IPS-NIHi11 (cell line): ENCODE measurements at places on chromosomes 1 and 21.
A peak's percentile ranks its signal among the peaks of the same experiment; 100 is the strongest.

- DNase-seq, result peak; percentile 84
Observed at GRCh38 chr1:32817815-32818786, 648 bp downstream of the S100PBP start.

- no peak for DNase-seq
Observed at GRCh38 chr1:47592296-47593012, 154.6 kb downstream of the FOXD2 start.

- no peak for DNase-seq
Observed at GRCh38 chr1:196493881-196494280, 114.4 kb downstream of the KCNT2 start.

GRCh38 chr1:101540161-101540560, 303.3 kb downstream of the S1PR1 start:
- no peak for DNase-seq

DNA sequence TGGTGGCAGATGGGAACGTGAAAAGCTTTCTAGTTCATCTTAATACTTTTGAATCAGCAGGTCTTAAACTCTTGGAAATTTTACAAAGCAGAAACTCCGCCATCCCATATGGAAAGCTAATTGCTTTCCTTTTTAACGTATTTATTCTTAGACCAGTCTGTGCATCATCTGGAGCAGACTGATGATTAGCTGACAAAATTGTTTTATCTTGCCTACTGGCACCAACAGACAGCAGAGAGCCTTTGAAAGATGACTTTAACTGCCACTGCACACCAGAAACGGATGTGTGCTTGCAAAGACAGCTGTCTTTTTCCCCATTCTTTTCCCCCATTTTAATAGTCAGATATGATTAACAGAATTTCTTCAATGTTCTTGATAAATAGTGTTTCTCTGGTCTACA, 97.0 kb downstream of the PLD5 start:
- no peak for DNase-seq

DNA sequence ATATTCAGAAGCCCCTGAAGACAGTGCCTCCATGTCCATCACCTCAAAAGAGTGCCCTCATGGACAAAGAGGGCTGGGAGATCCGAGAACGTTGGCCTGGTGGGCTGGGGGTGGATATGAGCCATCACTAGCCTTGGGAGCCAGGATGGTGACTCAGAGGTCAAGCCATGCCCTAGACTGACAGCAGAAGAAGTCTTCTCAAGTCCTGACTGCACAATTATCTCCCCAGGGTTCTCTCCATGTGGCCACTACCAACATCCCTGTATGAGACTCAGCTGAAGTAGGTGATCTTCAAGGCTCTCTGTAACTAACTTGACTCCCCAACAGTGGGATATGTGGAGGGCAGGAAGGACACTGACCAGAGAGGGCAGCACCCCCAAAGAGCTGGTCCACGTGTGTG, 7.1 kb upstream of the USF1 start:
- no peak for DNase-seq

DNA sequence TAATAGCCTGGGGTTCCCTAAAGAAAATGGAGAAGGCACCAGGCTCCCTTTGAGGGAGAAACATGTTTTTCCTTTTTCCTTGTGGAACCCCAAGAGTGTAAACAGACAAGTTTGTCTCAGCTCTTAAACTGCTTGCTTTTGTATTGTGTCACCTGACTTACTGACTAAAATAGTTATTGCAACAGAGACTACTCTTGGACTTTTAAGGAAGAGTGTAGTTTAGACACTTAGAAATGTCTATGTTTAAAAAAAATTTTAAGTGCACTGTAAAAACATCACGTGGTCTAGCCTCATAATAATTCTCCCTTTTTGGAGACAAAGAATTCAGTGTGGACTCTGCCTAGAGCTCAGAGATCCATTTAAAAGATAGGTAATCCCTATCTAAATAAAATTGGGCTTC, 141.1 kb downstream of the TRIM33 start:
- no peak for DNase-seq

- DNase-seq, result no peak
Observed at GRCh38 chr1:31904339-31905092, 33.7 kb downstream of the PTP4A2 start.

- DNase-seq, result no peak
Observed at GRCh38 chr21:32413015-32413504, 554 bp downstream of the EVA1C start.

GRCh38 chr1:95512925-95513324, 278.9 kb downstream of the RWDD3 start:
- DNase-seq, result no peak

GRCh38 chr21:15353546-15353945, 288.7 kb upstream of the NRIP1 start:
- DNase-seq, result no peak

- DNase-seq, result no peak
Observed at GRCh38 chr1:145785547-145785946, 38.3 kb downstream of the RNF115 start.

DNA sequence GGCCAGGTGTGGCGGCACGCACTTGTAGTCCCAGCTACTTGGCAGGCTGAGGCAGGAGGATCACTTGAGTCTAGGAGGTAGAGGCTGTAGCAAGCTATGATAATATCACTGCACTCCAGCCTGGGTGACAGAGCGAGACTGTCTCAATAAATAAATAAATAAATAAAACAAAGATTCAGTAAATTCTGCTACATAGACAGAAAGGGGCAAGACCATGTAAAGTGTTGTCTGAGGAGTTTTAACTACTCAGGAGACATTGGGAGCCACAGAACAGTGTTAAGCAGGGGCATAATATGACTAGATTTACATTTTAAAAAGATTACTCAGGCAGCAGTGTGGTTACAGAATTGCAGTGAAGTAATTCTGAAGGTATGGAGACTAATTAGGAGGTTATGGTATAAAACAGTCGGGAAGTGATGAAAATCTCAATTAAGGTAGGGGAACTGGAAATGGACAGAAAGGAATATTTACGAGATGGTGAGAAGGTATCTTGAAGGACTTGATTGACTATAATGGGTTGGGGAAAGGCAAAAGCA, 94.7 kb downstream of the ATP1B1 start:
- no peak for DNase-seq

GRCh38 chr1:6868660-6869380, 83.6 kb downstream of the CAMTA1 start:
- DNase-seq, result no peak

DNA sequence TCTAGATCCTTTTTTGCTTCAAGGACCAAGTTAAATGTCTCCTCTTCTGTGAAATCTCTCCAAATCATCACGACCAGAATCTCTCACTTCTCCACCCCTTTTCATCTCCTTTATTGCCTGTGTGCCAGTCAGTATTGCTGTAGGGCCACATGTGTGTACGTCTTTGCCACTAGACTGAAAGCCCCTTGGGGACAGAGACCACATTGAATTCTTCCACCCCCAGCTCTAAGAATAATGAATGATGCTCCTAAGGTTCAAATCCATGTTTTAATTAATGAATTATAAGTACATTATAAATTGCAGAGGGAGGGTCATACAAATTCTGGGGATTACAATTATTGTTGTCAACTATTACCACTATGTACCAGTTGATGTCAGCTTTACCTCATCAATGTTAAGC, 343.8 kb downstream of the USP25 start:
- no peak for DNase-seq

GRCh38 chr1:85245891-85246290, 13.6 kb downstream of the C1orf52 start:
- no peak for DNase-seq

DNA sequence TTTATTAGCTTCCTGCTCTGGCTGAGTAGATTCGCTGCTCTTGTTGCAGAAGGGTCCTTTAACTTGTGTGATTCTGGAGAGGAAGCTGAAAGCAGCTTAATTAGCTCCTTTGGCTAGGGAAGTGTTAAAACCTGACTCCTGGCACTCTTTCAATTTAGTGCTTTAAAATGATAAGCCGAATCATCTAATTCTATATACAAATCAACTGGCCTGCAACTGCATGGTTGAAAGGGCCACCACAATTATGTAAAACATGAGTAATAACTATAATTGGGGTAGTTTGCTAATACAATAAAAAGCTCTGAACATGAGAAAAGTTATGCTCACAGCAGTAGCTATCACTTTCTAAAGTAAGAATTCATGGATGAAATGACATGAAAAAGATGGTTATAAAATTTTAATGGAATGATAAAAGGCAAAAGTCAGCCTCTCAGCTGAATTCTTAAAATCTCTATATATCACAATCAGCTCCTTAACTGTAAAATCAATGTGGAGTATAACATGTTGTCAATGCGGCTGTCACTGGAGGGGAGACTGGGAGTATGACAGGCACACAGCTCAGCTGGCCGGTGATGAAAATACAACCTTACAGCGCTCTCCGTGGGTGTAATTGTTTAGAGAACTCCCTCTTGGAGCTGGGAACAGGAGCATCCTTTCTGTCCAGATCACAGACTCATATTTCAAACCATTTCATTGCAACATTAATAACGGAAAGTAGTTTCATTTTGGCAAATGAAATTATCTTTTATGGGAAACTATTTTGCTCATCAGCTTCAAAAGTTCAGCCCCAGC, 324.4 kb downstream of the KCTD3 start:
- DNase-seq, result no peak

DNA sequence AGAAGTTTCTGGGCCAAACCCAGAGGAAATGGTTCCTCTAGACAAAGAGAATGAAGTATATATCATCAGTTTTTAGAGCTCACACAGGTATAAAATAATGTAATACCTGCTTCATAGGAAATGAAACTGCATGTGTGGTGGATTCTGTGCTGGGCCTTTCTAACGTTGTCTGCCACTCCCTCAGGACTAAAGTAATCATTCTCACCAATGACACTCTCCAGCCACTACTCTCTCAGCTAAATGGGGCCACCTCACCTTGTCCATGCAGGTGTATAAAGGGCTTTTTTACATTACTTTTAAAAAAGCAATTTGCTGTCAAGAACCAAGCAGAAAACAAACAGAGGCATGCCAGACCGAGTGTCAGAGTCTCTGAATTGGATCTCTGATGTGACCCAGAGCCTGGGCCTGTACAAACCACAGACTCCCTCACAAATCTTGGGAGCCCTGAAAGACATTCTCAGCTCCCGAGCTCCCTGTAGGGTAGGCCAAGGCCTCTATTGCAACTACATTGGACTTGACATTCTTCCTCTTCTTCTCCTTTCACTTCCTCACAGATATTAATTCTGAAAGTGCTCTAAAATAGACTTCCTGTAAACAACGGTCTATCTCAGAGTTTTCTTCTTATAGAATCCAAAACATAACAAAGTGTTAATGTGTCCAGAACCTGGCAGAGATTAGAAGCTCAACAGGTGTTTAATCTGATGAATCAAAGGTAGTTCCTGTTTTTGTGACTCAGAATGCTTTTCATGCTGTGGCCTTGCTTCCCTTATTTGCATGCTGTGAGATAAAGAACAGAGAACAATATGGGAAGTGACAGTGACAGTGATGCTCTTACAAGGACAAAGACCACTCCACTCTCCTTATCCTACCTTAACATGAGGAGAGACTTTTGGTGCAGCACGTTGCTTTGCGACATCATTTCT, 8.6 kb downstream of the AIM2 start:
- no peak for DNase-seq

DNA sequence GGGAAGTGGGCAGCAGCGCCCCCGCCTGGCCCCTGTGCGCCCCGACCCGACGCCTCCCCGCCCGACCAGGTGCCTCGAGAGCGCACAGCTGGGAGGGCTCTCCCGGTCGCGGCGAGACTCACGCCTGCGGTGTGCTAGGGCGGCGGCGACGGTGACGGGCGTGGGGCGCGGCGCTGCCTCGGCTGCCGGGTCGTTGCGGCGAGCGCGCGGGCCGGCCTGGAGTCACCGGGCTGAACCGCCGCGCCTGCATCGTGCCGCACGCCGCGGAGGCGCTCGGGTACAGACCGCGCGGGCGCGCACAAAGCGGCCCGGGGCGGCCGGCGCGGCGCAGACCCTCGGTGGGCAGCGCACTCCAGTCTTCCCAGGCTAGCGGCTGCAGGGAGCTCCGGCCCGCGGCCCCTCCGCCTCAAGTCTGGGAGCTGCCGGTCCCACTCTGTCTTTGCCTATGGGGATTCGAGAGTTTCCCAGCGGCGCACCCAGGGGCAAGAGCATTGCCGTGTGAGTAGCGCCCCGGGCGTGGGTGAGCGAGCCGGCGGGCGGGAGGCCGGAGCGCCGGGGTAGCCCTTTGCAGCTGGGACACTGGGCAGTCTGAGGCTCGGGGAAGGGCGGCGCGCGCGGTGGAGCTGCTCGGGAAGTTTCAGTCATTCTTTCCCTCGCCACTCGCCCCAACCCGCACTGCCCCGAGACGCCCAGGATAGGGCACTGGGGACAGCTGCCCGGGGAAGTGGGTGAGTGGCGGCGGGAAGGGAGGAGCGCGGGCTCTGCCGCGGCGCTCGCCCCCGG, at the start of gene SLC35F3:
Gene SLC35F3 (plus strand): TSS at position 44 of the 783 bp plus-strand sequence.
- peak; percentile 93 for DNase-seq

DNA sequence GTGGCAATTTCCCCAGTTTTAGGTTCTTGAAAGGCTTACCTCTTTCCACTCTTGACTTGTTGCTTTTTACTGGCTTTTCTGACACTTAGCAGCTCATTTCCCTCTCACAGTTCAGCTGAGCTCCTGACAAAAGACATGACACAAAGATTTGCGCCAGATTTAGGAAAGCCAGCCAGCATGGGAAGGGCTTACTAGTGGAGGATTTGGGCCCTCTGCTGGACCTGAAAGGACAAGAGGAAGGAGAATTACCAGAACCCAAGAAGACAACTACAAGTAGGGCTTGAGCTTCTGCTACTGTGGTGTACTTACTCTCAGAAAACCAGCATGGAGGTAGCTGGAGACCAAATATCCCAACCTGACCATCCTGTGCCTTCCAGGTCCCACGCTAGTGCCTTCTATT, 784.5 kb downstream of the BRINP3 start:
- no peak for DNase-seq

GRCh38 chr1:207748737-207749528, 2.9 kb upstream of the CD46 start:
- no peak for DNase-seq

DNA sequence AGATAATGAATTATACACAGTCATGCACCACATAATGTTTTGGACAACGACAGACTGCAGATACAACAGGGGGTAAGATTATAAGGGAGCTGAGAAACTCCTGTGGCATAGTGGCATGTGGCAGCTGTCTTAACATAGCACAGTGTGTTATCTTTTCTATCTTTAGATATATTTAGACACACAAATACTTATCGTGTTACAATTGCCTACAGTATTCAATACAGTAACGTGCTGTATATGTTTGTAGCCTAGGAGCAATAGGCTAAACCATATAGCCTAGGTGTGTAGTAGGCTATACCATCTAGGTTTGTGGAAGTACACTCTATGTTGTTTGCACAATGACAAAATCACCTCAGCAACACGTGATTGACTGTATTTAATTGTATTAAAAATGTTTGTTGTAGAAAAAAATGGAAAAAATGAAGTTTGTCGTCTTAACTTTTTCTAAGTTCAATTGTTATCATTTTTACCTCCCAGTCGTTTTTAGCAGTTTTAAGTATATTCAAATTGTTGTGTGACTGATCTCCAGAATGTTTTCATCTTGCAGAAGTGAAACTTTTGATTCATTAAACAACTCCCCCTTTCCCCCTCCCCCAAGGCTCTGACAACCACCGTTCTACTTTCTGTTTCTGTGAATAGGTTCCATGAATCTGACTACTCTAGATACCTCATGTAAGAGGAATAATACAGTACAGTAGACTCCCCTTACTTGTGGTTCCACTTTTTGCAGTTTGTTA, 351.0 kb upstream of the B3GALT2 start:
- no peak for DNase-seq
